Activated CD8-positive, alpha-beta memory T cell treated with anti-CD3 and anti-CD28 coated beads for 1 hour (primary cell): ENCODE measurements at places on chromosomes 2 and 18.

DNA sequence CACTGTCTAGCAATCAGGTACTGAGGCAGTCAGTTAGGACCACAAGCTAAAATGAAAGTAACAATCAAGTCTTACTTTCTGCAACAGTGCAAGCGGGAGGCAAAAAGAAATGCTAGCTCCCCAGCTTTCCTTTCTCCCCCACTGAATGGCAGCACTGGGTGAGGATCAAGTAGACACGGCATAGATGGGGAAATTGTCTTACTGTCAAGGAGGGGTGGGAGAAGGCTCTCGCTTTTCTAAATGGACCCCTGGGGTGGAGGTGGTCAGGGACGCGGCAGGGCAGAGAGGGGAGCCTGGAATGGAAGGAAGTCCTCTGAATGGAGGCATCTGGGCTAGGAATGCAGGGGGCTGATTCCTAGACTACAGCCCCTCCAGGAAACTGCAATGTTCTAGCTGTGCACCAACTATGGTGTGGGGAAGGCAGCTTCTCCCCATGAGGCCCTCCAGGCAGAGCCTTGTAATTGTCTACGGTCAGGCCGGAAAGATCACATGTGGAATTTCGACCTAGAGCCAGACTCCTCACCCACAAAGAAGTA lies 24.3 kb downstream of the METTL8 start:
- DNase-seq, result no peak

- no peak for DNase-seq
These were observed 632.5 kb downstream of the SUCLG1 start for GRCh38 chr2:83826577-83826976.

DNA sequence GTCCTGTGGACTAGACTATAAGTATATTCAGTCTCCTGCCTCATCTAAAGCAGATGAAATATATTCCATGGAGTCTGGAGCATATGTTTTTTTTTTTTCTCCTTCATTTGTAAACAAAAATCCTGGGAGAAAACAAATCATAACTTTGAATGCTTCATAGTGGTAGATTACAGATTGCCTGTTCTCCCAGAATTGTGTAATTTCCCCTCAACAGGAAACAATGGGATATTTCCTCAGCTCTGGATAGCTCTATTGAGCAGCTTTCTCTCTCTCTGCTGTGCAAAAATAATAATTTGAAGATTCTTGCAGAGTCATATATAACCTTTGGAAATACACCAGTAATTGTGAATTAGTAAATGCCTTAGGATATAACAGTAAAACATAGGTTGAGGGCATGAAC lies 1406.6 kb upstream of the ACVR2A start:
- DNase-seq, result no peak

GRCh38 chr2:112074506-112074905 lies 19.4 kb downstream of the TMEM87B start:
- DNase-seq, result no peak

- DNase-seq, result no peak
These were observed 108.6 kb downstream of the COMMD1 start for GRCh38 chr2:62014102-62014501.

DNA sequence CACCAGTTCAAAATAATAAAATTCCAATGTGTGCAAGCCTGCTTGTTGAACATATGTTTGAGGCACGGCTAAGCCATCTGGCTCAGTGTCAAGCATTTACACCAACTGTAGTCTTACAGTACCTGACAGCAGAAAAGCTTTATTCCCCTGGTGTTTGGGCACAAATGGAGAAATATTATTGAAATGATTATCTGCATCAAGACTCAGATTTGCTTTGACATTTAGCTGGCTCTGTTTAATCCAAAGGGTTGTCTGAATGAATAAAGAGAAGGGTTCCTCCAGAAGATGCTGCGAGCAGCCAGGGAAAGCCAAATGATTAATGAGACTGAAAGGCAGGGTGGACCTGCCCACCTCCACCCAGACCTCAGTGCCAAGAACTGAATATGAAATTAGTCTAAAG lies 393.2 kb upstream of the GALNT5 start:
- no peak for DNase-seq

GRCh38 chr2:55498582-55498981 lies 20.9 kb upstream of the CFAP36 start:
- DNase-seq, result no peak

- DNase-seq, result no peak
These were observed 549.0 kb downstream of the ZNF804A start for GRCh38 chr2:185147361-185147760.

- DNase-seq, result no peak
These were observed 406.0 kb upstream of the POU3F3 start for GRCh38 chr2:104447831-104448434.

GRCh38 chr18:13892098-13892497 lies 23.2 kb downstream of the MC2R start:
- DNase-seq, result no peak

GRCh38 chr18:75269124-75269680 lies 58.6 kb downstream of the TSHZ1 start:
- DNase-seq, result no peak

- no peak for DNase-seq
These were observed 149.2 kb downstream of the FAM210A start for GRCh38 chr18:13577091-13577697.

GRCh38 chr2:1501038-1501851 lies 88.0 kb downstream of the TPO start:
- no peak for DNase-seq

DNA sequence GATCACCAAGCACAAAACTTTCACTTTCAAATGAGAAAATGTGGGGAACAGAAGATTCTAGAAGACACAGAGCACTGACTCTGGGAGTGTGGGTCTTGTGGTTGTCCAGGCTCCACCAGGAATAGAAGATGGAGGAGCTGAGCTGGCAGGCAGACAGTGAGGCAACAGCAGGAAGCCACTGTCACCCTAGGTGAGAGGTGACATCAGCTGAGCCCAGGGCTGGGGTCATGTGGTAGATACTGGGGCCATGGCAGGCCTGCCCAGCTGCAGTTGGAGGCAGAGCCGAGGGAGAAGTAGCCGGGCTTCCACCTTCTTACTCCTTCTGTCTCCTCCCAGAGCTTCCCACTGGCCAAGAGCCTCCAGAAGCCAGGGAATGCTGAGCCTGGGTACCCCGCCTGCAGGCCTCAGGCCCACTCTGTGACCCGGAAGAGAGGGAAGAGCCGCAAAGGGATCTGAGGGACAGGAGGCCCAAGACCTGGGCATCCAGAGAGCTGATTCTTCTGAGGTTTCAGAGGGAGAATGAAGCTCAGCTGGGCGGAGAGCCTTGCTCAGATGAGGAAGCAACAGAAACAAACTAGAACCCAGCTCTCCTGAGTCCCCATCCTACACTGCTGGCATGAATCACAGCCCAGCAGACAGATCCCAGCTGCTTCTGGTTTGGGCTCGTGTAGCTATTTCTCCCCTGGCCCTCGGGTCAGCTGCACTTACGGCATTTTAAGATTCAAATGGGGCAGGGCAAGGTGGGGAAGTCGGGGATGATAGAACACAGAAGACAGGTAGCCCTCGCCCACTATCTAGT lies 39.8 kb upstream of the ASAP2 start:
- no peak for DNase-seq

DNA sequence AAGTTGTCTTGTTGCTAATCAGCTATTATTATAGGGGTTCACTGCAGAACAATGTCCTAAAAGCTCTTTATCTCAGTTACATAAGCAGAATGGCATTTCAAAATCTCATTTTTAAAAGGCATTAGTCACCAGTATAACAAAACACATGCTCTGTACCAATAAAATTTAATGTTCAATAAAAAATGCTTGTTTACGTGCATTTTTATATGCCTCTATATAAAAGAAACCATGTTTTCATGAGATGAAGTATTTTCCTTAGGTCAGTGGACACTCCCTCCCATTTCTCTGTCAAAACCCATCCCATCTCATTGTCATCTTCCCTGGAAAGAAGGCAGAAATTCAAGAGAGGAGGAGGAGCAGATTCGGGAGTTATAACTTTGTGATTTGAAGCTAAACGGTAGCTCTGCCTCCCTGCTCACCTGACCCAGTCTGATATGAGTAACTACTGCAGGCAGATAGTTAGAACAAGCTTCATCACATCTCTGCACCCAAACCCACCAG lies 231.9 kb upstream of the SIX2 start:
- no peak for DNase-seq

GRCh38 chr2:86778957-86779356 lies 11.8 kb downstream of the CD8A start:
- DNase-seq, result no peak

GRCh38 chr2:186308347-186308746 lies 177.7 kb upstream of the ZC3H15 start:
- DNase-seq, result no peak

- DNase-seq, result no peak
These were observed 221.5 kb upstream of the ACVR2A start for GRCh38 chr2:147623328-147623727.

DNA sequence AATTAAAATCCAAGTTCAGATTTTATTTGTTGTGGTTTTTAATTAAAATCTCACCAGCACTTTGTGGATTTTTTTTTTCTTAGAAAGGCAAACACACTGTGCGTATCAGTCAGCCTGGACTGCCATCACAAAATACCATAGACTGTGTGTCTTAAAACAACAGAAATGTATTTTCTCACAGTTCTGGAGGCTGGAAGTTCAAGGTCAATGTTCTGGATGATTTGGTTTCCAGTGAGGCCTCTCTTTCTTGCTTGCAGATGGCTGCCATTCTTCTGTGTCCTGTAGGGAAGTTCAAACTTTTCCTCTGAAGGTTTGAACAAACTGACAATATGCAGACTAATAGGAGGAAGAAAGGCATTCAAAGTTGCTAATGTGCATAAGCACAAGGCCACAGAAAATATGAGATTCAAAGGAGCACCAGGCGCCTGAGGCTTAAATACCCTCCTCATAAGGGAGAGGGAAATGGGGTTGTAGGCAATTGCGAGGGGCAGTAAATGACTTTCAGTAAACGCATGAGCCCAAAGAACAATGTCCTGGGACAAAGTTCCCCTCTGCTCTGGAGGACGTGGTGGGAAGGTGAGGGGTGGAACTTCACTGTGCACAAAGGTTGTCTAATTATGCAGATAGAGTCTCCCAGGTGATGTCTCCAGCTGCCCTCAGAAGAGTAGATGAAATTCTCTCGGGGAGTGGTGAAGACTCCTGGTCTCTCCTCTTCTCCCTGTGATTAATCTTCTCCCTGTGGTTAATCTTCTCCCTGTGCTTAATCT lies 26.5 kb upstream of the KCNF1 start:
- no peak for DNase-seq

- DNase-seq, result no peak
These were observed 90.7 kb upstream of the CTDP1 start for GRCh38 chr18:79588636-79589481.

DNA sequence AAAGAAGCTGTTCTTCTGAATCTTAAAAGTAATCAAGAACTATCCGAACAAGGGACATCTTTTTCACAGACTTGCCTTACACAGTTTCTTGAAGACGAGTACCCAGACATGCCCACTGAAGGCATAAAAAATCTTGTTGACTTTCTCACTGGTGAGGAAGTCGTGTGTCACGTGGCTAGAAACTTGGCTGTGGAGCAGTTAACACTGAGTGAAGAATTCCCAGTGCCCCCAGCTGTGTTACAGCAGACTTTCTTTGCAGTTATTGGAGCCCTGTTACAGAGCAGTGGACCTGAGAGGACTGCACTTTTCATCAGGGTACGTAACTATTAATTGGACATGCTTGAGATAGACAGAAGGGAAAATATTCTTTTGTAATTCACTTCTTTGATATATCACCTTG lies 2.4 kb downstream of the MRPL44 start:
- DNase-seq, result no peak

GRCh38 chr18:9708057-9708433 lies at the start of gene RAB31:
TSS of gene RAB31 (plus strand) at chr18:9708301. CDS start at chr18:9708406, 105 bp downstream.
- no peak for DNase-seq

- no peak for DNase-seq
These were observed 122.0 kb downstream of the WDSUB1 start for GRCh38 chr2:159164457-159164911.

GRCh38 chr2:233436191-233436581 lies 81.9 kb downstream of the DGKD start:
- no peak for DNase-seq

- no peak for DNase-seq
These were observed 14.5 kb upstream of the KIF3C start for GRCh38 chr2:25996844-25997243.

DNA sequence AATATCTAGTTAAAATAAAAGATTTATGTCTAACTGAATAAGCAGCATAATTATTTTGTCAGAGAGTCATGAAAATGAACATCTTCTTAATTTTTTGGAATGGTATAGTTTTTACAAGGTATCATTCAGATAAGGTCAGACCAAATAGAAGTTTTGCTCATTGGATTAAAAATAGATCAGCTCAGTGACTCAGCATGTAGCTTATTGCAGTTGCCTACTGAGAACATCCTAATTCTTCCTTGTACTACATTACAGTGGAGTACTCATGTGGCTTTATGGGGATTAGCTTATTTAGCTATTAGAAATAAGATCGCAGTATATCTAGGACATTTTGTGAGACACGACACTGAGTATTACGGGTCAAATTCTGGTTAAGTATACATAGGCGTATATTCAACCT lies 38.2 kb upstream of the PPM1B start:
- DNase-seq, result no peak

DNA sequence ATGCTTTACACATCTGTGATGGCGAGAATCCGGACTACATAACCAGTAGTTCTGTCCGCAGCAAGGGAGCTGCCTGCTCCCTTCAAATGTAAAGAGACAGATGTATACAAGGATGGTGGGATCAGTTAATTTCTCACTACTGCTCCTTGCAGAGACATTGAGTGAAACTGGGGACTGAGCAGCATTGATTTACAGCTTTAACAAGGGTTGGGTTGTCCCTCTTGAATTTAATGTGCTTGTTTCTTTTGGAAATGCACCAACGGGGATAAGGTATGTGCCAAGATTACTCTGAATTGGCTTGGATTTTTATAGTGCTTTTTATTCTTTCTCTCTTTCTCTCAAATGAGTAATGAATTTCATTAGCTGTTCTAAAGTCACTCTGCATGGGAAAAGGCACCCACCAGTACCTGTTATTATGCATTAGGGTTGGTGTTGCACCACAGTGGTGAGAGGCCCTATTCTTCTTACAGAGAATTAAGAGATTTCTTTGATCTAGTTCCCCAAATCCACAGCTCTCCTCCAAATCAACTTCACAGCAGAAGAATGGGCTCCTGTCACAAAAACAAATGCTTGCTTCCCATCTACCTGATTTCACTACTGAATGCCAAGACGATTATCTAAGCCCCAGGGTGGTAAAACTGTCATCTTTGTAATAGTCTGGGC lies 107.6 kb downstream of the DOCK10 start:
- no peak for DNase-seq

- no peak for DNase-seq
These were observed 111.3 kb downstream of the NYAP2 start for GRCh38 chr2:225510796-225511195.

DNA sequence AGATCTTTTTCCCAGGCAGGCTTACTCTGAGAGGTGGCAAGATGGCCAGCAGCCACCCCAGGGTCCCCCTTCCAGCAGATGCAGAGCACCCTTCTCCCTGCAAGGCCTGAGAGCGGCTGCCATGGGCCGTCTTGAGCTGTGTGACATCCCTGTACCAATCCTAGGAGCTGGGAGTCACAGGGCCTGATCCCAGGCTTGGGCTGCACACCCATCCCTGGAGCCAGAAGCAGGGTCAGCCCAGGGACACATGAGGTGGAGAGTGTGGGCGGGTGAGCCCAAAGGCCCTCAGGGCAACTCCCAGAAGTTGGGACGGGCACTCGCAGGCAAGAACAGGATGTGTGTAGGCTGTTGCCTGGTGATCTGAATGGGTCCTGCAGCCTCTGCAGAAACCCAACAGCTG lies 40.5 kb downstream of the CROCC2 start:
- DNase-seq, result no peak
